ENCODE measurements at places on chromosomes 5 and 9. TPM values are rescaled to one million over a fixed set of nuclear protein-coding genes. Genes with fewer than 3 reads are reported as not detected.

Gene ADGRV1
- polyA plus RNA-seq = 0.17 TPM

Gene BTNL8
- polyA plus RNA-seq = not detected

Gene PCDH12
- polyA plus RNA-seq = not detected

Gene CDH9
- polyA plus RNA-seq = not detected

Gene OLFML2A
- polyA plus RNA-seq = 11.3 TPM

Gene SLC1A3
- polyA plus RNA-seq = not detected

Gene DNAJC25
- polyA plus RNA-seq = 8.5 TPM

Gene CSF1R
- not detected for polyA plus RNA-seq

Gene ENHO
- 1.9 TPM for polyA plus RNA-seq

Gene OR1J2
- 0.21 TPM for polyA plus RNA-seq

Gene CDX1
- not detected for polyA plus RNA-seq

Gene NDUFAF2
- 84.5 TPM for polyA plus RNA-seq

Gene REEP2
- 6.1 TPM for polyA plus RNA-seq

DNA sequence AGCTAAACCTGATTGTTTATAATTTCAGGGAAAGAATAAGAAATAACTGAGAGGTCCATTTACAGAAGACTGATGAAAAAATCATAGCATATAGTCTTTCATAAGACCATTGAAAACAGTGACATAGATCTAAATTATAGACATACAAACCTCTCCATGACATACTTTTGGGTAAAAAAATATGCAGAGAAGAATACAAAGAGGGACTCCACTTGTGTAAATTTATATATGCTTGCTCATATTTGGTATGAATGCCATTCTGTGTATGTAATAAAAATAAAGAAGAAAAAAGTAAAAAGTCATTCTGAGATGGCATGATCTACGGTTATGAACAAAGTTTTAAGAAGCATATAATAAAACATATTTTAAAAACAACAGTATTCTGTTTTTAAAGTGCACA, 310.7 kb downstream of the ASTN2 start:
- DNase-seq = no peak

- DNase-seq = no peak
Observed at GRCh38 chr5:9716838-9717281, 86.7 kb upstream of the TAS2R1 start.

DNA sequence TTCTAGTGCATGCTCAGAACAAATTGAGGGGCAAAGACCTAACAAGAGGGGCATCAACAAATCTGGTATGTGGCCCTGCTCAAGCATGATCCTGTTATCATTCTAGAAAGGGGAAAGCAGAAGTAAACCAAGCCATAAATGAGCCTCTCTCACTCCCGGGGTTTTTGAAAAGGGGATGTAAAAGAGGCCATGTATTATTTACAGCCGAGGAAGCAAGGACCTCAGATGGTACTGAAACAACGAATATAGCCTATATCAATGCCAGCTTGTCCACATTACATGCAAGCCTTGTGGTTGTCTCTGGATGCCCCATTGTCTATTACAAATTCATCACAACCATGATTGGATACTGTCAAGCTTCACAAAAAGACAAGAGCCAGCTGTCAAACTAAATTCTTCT, 211.3 kb downstream of the DCP2 start:
- DNase-seq = no peak

- no peak for DNase-seq
Observed at GRCh38 chr9:11352612-11353011, 739.8 kb upstream of the PTPRD start.

- peak; percentile 69 for DNase-seq
Observed at GRCh38 chr5:91189480-91190313, 193.4 kb downstream of the ARRDC3 start.

DNA sequence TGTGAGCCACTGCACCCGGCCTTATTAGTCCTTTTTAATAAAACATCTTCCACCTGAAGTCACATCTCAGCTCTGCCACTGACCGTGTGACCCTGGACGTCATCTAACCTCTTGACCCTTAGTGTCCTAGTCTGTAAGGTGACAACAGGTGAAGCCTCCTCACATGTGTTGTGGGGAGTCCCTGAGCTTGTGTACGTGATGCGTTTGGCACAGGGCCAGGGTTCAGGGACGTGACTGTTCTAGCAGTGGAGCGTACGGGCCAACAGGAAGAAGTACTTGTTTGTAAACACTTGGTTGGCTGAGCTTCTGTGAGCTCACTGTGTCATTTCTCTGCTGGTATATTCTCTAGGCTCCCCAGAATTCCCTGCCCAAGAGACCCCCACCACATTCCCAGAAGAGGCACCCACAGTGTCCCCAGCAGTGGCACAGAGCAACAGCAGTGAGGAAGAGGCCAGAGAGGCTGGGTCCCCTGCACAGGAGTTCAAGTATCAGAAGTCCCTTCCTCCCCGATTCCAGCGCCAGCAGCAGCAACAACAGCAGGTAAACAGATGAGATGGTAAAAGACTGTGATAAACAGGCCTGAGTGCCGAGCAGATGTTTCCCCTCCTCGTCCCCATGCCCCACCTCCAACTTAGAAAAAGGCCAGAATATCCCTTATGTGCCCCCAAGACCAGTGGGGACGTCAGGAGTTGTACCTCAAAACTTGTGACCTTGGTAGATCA, 35.3 kb upstream of the POMT1 start:
- DNase-seq = no peak

DNA sequence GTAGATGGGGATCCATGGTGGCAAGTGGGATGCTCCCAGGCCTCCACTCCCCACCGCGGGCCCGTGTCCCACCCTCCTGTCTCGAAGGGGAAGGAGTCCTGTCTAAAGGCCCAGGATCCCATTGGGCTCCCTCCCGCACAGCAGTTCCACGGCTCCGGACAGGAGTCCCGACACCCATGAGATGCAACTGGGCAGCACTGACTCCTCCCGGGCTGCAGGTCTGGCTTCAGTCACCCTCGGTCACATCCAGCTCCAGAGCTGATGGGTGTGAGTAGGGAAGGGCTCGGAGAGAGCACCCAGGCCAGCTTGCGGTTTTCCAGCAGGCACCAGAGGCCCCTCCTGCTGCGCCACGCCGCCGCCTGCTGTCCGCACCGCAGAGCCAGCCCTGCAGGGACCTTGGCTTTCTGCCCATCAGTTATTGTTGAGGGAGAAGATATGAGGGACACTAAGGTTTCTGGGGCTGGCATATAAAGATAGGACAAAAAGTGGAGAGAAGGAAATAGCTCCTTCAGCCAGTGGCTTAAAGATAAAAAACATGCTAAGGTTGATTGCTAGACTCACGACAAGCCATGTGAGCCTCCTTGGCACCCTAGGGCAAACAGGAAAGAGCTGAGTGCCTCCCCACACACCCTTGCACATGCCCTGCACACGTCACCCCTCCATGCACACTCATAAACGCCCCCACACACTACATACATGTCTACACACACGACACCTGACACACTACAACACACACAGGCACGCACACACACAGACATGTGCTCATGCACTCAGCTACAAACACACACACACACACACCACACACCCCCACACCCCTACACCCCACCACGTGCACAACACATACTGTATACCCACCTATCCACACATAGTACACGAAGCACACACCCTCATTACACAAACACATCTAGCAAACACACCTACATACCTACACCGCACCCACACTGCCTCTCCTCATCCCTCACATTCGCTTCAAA, 79.0 kb downstream of the AK8 start:
- DNase-seq = no peak

GRCh38 chr5:72245951-72246532, 74.0 kb downstream of the MRPS27 start:
- peak; percentile 52 for DNase-seq

DNA sequence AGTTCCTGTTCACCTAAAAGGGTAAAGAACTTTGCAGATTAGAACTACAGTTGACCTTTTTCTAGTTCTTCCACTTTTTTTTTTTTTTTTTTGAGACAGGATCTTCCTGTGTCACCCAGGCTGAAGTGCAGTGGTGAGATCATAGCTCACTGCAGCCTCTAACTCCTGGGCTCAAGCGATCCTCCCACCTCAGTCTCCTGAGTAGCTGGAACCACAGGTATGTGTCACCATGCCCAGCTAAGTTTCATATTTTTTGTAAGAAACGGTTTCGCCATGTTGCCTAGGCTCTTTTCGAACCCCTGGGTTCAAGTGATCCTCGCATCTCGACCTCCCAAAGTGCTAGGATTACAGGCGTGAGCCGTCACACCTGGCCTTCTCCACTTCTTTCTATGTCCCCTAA, 39.7 kb upstream of the TNFAIP8 start:
- DNase-seq = no peak

DNA sequence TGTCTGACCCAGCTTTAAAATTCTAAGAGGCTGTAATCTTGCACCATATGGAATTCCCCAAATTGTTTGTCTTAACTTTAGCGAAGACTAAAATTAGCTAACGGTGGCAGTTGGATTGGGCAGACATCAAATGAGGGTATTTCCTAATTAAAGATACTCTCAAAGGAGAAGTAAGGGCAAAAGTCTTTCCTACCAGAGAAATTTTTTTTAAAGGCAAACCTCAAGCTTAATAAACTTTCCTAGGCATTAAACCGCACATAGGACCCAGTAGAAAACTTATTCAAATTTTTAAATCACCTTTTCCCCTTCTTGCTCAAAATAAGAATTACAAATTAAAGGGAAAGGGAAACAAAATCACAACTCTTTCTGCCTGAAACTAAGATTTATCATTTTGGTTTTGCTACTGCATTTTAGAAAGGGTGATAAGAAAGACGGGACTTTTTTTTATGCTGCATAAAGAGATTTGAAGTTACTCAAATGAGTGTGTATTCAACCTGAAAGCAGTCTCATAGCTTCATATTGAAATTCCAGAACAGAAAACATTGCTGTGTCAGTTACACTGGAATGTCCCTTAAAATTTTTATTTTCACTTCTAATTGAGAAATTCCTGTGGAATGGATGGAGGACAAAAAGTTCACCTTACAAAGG, 189.1 kb upstream of the PTGER4 start:
- no peak for DNase-seq

DNA sequence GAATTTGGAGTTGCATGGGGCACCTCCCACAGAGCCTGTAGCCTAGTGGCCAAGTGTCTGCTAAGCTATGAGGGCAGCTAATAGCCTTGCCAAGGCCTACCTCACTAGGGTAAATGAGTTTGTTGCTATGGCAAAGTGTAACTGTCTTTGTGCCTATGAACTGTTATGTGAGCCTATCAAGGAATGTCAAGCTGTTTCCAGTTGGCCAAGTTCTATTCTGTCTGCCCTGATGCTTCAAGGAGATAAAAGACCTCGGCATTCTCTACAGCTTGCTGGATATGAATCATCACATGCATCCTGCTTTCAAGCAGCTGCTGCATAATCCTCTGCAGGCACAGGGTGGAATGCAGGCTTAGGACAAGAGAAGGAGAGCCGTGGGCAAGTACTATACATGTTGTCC, 69.8 kb upstream of the CCDC112 start:
- DNase-seq = peak; percentile 77

DNA sequence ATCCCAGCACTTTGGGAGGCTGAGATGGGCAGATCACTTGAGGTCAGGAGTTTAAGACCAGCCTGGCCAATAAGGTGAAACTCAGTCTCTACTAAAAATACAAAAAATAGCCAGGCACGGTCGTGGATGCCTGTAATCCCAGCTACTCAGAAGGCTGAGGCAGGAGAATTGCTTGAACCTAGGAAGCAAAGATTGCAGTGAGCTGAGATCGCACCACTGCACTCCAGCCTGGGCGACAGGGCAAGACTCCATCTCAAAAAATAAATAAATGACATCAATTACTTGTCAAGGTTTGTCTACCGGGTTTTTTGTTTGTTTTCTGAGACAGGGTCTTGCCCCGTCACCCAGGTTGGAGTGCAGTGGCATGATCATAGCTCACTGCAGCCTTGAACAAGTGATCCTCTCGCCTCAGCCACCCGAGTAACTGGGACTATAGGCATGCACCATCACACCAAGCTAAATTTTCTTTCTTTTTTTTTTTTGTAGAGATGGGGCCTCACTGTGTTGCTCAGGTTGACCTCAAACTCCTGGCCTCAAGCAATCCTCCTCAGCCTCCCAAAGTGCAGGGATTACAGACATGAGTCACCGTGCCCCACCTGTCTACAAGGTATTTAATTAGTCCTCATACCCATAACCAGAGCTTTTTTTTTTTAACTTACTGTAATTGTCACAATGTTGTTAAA, 64.9 kb downstream of the SUSD1 start:
- peak; percentile 35 for DNase-seq

DNA sequence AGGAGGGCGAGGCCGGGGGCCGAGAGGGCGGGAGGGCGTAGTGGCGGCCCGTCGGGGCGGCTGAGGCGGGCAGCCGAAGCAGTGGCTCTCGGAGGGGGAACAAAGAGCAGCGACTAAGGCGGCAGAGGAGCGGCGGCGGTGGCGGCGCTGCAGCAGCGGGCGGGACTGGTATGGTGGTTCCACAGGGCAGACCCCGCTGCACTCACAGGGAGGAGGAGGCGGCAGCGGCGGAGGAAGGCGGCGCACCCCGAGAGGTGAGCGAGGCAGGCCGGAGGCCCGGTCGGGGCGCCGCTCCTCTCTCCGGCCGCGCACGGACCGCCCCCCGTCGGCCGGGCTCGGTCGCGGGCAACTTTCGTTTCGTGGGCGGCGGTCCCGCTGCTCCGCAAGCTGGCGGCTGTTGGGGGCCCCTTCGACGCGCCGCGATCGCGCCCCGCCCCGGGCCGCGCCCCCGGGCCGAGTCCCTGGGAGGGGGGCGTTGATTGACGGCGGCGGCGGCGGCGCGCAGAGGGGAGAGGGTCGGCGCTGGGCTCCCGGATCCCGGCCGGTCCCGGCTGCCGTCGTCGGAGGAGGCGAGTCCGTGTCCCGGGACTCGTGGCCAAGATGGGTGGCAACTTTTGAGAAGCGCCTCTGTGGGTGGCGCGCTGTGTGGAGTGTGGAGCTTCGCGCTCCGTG, 467 bp downstream of the CNOT6 start:
- peak; percentile 23 for DNase-seq

- DNase-seq = no peak
Observed at GRCh38 chr5:34844106-34844505, 5.1 kb downstream of the TTC23L start.

DNA sequence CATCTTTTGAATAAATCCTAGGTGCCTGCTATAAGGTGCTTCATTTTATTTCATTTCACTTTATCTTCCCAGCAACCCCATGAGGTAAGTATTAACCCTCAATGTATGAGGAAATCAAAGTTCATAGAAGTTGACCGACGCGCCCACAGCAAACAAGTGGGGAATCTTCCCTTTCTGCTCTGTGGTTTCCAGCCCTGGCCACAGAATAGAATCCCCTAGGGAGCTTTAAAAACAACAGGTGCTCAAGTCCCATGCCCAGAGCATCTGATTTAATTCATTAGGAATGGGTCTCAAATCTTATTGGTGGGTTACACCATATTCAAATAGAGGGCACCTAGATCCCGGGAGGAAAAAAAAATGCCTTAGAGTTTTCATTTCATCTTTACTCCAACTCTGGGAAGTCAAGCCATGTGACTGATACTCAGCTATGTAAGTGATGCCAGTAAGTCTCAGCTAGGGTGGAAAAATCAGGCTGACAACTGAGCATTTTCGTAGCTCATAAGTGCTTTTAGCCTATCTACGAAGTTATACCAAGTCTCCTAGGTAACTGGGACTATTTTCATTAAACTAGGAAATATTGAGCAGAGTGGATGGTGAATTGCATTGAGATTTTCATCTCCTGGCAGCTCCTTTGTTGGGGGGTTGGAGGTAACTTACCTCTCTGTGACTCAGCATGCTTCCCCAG, 353.4 kb upstream of the SLC30A5 start:
- no peak for DNase-seq
